ENCODE measurements at places on chromosomes 2 and 18.

DNA sequence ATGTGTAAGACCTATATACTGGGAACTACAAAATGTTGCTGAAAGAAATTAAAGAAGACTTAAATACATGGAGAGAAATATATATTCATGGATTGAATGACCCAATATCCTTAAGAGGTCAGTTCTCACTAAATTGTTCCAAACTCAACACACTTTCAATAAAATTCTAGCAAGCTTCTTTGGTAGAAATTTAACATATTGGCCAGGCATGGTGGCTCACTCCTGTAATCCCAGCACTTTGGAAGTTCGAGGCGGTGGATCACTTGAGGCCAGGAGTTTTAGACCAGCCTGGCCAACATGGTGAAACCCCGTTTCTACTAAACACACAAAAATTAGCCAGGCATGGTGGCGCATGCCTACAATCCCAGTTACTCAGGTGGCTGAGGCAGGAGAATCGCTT is 33.6 kb upstream of the MYCN start:
- no peak for DNase-seq

DNA sequence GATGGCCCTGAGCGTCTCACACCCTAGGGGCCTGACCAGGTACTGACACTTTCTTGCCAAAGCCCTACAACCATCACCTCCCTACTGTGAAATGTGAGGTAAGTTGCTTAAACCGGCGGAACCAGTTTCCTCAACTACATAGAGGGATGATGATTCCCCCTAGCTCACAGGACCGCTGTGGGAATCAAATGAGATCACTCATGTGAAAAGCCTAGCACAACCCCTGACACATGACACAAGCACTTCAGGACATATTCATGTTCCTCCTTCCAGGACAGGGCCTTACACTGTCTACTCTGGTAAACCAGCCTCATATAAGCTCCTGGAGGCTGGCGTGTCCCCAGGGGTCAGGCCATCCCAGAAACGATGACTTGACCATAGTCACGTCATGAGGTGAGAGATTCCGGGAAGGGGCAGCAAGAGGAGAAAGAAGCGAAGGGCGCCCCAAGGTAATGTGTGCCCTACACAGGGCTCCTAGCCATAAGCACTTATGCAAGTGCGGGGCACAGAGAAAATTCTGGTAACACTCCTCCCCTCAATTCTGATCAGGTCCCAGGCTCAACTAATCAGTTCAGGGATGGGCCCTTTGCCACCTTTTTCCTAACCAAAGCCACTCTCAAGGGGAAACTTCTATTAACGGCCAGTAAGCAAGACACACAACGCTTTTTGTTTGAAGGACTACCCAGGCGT is 49.5 kb downstream of the C2orf42 start:
- peak; percentile 91 for DNase-seq

DNA sequence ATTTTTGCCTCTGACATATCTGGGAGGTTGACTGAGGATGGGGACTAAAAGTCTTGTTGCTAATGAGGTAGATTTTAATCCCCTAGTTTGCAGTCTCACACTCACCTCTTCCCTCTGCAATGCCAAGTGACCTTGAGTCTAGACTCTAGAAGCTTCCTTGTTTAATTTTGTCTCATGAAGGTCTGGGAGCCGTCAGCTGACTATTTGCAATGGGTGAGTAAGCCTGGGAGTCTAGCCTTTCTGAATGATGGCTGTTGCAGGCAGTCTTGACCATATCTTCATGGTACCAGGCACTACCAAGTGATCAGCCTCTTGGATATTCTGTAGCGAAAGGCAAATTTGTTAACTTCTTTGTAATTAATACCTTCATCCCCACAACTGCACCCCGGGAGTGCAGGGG is 61.2 kb downstream of the ARHGAP15 start:
- DNase-seq = no peak

- no peak for DNase-seq
Measured at GRCh38 chr2:164150604-164151003, 414.8 kb upstream of the FIGN start.

- no peak for DNase-seq
Measured at GRCh38 chr18:61001138-61001537, 332.1 kb upstream of the CDH20 start.

- DNase-seq = no peak
Measured at GRCh38 chr2:71560638-71561011, 107.3 kb downstream of the DYSF start.

- no peak for DNase-seq
Measured at GRCh38 chr2:68476454-68476853, 9.1 kb downstream of the APLF start.

- no peak for DNase-seq
Measured at GRCh38 chr2:627340-627709, 49.9 kb downstream of the TMEM18 start.

DNA sequence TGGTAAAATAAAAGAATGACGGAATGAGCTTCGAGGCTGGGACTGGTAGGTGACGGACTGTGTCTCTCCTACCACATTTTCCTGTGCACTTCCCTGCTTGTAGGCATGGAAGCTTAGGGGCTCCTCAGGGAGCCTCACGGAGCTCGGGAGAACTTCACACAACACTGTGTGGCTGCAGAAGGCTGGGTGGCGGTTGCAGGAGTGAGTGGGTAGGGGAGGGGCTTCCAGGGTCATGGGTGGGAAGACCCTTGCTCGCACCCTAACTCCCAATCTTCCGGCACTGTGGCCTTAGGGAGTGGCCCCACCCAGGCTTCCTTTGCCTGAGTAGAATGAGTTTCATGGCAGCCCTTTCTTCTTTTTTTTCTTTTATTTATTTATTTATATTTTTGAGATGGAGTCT is 128.6 kb downstream of the INHBB start:
- no peak for DNase-seq

DNA sequence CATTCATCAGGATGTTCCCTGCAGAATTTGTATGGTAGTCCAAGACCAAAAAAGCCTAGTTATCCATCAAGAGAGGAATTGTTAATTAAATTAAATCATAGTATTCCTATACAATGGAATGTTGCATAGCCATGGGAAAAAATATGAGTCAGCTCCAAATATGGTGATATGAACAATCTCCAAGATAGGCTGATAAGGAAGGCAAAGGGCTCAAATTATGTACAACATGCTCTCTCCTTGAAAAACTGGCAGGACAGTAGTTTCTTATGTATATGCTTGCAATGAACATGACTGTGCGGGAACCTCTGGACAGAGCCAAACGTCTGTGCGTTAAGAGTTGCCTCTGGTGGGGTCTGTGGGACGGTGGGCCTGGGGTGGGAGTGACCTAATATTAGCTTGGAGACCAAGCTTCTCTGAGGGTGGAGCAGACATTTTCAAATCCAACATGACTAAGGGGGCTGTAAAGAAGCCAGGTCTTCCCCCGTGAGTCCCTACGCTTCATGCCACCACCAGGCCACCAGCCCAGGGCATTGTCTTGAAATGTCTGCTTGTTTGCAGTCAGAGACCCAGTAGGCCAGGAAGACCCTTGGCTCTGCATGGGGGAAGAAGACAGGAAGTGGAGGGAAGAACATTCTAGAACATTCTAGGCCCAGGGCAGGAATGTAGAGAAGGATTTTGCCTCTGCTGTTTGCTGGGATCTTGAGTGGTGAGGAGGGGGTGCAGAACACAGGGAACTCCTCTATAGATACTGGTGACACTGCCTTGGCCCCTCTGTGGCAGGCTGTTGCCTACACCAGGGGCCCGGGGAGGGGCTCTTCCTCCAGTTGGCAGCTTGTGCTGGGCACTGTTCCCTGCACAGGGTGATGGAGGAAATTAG is 244.0 kb upstream of the HS6ST1 start:
- no peak for DNase-seq

DNA sequence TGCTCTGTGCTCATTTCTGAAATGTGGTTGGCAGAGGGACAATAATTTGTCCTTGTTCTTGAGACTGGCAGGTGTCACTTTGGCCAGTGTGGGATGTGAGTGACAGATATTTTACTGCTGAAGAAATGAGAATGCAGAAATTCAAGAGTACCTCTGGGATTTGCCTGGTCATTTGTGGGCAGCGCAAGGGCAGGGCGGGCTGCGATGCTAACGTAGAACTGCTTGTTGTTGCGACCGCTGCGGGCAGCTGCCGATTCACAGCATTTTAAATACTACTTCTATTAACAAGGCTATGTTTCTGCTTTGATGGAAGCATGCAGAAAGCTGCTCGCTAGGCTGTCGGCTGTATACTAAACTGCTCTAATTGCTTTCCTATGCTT is 268.6 kb downstream of the FIGN start:
- no peak for DNase-seq

- DNase-seq = no peak
Measured at GRCh38 chr2:3288470-3289170, 89.0 kb downstream of the EIPR1 start.

DNA sequence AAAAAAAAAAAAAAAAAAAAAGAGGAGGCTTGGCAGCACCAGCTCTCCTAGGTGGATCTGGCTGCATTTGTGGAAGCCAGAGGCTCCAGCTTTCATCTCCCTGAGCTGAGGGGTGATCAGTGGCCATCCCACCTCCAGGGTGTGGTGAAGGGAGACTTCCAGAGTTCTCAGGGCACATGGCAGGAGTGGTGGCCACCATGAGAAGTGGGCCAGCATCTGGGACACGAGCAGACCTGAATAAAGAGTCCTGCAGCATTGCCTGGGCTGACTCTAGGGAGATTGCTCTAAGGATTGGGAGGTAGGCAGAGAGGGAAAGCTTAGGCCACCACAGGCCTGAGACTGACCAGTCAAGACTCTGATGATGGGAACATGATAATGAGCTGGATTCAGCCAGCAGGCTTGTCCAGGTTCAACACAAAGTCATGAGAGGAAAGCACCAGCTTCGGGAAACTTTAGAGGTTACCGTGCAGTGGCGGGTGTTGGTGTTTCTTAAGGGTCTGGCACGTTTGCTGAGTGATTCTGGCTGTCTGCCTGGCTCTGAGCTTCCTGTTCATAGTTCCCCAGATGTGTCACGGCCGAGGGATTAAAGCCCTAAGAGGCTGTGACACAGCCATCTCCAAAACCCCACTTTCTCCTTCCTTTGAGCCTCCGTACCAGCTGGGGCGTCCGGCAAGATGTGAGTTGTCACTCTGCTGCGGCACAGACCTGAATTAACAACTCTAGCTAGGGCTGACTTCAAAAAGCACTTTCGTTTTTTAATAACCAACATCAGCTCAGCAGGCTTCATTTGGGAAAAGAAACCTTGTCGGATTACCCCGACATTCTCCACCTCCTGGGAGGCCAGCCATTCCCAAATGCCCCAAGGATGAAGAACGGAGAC is 38.3 kb upstream of the IL1R1 start:
- DNase-seq = no peak

GRCh38 chr18:28124131-28125029 is 52.5 kb downstream of the CDH2 start:
- no peak for DNase-seq

- no peak for DNase-seq
Measured at GRCh38 chr2:129233751-129234406, 745.6 kb upstream of the RAB6C start.

DNA sequence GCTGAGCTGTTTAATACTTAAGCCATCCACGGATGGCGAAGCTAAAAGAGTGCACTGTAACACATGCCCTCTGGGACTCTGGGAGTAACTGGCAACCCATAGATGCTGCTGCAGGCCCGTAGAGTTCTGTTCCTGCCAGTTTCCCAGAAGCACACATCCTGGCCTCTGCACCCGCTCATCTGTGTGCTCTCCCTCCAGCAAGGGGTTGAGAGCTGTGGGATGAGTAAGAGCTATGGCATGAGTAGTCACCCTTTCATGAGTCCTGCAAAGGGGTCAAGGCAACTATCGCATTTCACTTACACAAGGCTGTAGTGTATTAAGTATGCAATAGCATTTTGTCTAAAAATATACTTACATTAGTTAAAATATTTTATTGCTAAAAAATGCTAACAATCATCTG is 1341.8 kb upstream of the NXPH2 start:
- no peak for DNase-seq

DNA sequence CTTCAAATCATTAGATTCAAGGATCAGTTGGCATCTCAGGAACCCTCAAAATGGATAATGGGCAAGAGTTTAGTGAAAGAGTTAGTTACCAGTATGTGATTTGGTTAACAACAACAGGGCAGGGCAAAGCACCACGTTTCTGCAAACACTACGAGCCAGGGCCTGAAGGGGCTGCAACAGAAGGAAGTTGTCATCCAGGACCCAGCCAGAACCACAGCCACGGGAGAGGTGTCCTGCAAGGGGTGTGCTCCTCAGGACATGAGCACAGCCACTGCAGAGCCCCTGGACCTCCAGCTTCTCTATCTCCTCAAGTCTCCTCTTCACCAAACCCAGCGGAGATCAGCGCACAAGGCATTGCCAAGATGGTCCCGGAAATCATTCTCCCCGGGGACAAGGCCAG is 173.3 kb upstream of the PIEZO2 start:
- no peak for DNase-seq

DNA sequence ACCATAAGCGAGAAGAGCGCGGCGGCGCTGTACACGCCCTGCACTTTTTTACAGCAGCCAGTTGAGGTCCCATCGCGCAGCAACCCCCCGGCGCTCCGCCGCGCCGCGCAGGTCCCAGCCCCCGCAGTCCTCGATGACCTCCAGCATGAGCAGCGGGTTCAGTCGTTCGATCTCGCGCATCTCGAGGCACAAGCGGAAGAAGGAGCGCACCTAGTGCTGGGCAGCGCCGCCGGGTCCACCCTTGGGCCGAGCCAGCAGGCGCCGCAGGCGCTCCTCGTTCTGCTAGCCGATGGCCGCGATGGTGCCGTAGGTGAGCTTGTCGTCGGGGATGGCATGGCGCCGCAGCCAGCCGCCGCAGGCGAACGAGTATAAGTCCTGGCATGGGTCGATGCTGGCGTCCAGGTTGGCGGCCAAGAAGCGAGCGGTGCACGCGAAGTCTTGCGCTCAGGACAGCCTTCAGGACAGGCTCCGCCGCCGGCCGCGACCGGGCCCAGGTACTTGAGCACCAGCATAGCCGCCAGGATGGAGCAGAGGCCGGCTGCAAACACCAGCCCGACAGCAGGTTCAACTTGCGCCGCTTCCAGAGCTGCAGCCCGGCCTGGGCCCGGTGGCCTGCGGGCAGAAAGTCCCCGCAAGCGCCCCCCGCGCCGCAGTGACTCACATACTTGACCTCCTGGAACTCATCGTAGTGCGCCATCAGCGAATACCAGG is 8.3 kb downstream of the ALPP start:
- no peak for DNase-seq

GRCh38 chr2:189192766-189193165 is 13.2 kb upstream of the COL5A2 start:
- DNase-seq = no peak

GRCh38 chr18:36128530-36128870 is 640 bp downstream of the SLC39A6 start:
- DNase-seq = no peak

- no peak for DNase-seq
Measured at GRCh38 chr2:39723946-39724827, 54.9 kb downstream of the THUMPD2 start.

- DNase-seq = no peak
Measured at GRCh38 chr18:55593888-55594287, 5.9 kb upstream of the TCF4 start.

GRCh38 chr2:162821176-162821575 is 17.4 kb downstream of the KCNH7 start:
- no peak for DNase-seq

GRCh38 chr2:37781028-37781427 is 109.6 kb upstream of the CDC42EP3 start:
- DNase-seq = no peak
